Fibroblast of skin of left biceps (primary cell): ENCODE measurements at places on chromosomes 1 and 21.

DNA sequence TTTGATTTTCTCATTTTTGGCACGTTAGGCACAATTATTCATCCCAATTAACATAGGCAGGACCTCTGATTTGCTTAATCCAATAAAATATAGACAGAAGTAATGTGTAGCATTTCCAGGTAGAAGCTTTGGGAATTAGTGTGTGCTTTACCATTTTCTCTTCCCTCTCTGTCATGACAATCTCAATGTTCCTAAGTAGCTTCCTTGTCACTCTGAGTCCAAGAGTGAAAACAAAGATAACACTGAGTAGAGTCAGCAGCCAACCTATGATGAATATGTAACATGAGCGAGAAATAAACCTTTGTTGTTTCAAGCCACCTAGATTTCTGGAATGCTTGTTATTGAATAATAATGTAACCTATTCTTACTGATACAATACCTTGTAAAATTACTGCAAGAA is 283.8 kb downstream of the OMA1 start:
- DNase-seq, result no peak

- DNase-seq, result no peak
These were observed 56.0 kb downstream of the TTLL7 start for GRCh38 chr1:83942914-83943313.

DNA sequence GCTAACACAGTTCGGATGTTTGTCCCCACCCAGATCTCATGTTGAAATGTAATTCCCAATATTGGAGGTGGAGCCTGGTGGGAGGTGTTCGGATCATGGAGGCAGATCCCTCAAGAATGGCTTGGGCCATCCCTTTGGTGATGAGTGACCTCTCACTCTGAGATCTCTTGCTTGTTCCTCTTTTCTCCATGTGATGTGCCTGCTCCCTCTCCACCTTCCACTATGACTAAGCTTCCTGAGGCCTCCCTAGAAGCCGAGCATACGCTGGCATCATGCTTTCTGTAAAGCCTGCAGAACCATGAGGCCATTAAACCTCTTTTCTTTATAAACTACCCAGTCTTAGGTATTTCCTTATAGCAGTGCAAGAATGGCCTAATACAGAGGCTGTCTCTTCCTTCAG is 8.1 kb upstream of the PLA2G5 start:
- DNase-seq, result no peak

- no peak for DNase-seq
These were observed 12.1 kb upstream of the NFYC start for GRCh38 chr1:40679165-40679953.

DNA sequence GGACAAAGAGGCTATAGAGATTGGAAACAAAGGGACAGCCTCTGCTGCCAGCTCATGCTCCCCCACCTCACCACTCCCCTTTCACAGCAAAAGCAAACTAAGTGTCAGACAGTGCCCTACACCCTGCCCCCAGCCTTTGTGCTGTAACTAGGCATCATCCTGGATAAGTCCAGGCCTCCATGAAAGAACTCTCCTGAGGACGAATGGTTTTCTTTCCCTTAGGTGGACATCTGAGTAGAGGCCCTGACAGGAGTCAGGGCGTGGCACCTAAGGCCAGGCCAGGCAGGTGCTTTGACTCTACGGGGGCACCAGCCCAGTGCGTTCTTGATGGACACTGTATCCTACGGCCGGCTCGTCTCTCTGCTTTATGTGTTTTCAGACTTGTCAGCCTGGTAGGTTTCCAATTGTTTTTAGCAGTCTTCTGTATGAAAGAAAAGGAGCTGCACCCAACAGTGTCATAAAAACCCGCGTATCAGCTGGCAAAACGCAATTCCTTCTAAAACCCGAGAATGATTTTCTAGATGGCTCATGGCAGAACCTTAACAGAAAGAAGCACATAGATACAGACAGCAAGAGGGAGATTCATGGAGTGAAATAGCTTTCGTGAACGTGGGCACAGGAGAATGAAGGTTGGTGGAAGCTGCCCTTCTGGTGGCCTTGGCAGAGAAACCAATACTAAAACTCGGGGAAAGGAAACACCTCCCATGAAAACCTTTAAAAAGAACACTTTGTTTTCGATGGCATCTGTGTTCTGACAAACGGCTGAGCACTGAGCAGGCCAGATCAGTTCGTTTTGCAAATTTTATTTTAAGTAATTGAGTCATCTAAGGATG is 51.7 kb upstream of the AJAP1 start:
- DNase-seq, result no peak

- no peak for DNase-seq
These were observed 155.2 kb upstream of the KAZN start for GRCh38 chr1:14443164-14443787.

DNA sequence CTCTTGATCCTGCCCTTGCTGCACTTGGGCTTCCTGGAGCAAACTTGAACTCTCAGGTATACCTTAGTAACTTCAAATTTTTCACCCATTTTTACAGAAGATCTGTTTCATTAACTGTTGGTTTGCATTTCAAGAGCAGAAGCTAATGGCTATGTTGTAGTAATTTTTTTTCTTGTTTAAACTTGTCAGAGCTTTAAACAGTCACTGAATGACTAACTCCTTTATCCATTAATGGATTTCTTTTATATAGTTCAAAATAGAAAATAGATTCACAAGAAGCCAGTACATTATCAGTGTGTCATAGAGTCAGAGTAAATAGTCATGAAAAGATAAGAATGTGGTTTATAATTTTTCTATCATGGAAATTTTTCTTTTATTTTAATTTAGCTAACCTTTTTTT is 13.6 kb downstream of the SRSF11 start:
- DNase-seq, result no peak

DNA sequence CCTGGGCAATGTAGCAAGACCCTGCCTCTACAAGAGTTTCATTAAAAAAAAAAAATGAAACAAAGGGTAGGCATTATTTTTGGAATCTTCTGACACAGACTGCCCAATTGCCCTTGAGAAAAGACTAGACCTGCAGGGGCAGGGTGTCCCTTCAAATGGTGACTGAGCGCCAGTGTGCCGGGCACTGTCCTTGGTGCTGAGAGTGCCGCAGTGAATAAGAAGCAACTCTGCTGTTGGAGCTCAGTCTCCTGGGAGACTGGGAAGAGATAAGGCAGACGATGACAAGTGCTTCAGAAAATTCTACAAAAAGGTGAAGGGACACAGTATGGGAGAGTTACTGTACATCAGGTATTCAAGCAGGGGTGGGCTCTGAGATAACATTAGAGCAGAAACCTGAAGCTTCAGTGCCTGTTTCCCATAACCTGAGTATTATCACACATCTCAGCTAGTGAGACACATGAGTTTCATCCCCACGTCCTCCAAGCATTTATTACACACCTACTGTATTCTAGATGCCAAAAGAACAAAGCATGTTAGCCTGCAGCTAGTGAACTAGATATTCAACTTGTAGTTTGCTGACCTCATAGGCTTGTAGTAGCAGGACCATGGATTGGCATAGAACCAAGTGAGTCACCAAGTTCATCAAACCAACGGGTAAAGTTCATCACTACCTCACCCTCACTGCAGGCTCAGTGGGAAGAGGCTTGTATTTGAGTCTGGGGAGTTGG is 18.4 kb upstream of the RPL11 start:
- no peak for DNase-seq

DNA sequence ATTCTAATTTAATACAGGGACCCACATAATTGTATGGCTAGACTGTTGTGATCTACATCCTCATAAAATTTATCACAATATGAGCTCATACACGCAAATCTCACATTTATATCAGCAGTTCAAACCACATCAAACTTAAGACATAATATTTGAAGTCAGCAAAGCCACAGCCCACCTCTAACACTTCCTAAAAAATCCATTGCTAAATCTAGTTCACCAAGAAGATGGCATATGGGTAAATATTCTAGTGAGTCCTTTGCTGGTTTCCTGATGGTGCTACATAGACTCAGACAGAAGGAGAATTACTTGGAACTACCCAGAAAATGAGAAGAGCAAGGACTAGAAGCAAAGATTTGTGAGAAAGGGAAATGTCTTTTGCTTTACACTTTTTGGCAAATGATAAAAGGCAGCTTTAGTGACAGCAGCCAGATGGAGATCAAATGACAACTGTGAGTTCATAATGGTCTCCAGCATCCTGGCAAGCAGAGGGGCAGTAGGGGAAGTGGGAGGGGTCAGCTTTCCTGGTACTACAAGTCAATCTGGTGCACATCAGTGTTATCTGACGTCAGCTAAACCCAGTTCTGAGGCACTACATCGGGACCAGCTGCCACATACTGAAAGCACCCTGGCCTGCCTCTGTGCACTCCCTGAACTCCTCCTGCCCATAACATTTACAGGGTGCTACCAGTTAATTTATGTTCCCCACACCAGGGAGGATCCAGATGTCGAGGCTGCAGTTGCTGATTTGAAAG is 10.6 kb upstream of the GADD45A start:
- no peak for DNase-seq

DNA sequence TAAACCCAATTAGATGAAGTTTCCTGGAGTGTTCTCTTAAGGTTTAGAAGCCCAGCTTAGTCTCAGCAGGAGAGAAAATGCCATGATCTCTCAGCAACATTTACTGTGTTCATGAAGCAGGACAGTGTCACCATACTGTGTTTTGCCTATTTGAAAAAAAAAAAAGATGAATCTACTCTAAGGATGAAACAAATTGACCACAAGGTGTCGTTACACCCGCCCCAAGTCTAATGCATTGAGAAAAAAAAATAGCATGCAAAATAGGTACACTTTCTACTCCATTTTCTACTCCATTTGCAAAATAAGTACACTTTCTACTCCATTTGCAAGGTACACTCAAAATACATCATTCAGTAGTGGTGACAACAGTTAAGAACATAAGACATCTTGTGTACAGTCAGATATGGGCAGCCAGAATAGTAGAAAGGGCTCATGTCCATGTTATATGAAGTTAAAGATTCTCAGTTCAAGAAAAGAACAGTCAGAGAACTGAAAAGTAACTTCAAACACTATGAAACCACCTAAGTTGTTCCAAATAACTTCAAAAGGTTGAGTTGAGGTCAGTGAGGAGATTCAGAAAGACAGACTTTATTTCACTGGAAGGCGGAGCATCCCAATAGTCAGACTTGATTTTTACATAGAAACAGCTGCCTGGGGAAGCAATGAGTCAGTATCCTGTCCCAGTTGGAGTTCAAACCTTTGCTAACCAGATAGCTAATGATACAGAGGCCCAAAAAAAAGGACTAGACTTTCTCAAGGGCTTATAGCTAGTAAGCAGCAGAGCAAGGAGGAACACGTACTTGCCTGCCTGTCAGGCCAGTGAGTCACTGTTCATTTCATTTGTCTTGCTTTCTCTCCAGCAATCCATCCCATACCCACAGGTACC is 13.3 kb downstream of the PLPPR5 start:
- DNase-seq, result peak; percentile 69

DNA sequence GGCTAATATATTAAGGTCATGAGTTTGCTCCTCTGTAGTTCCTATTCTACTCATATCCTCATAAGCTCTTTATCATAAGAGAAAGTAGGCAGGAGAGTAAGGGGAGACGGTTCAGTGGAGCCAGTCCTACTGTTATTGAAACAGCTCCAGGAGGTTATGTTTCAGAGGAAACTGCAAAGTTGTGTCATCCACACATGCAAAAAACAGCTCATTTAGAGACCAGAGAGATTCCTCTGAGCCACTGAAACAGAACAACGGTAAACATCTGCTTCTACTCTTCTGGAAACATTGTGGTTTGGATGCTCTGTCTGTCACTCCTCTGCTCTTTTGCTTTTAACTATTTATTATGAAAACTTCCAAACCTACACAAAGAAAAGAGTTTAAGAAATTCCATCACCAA is 66.3 kb upstream of the PPP2R5A start:
- DNase-seq, result peak; percentile 79

GRCh38 chr1:179973198-179974110 is 18.8 kb downstream of the CEP350 start:
- no peak for DNase-seq

DNA sequence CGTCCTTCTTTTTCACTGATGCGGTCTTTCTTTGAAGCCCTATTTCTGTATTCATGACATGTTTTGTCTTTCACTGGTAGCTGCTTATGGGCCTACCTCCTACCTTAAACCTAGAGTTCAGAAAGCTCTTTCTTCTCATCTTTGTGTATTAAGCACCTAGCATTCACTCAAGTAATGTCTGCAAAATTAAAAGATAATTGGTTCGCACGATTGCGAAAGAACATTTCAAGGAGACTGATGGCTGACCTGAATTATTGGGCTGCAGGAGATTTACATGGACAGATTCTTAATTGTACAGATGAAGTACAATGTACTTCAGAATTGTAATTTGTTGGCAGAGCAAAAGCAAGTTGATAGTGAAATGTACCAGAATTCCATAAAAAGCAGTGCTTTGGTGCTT is 206.4 kb downstream of the PCP4 start:
- DNase-seq, result no peak

- no peak for DNase-seq
These were observed at the start of gene RCSD1 for GRCh38 chr1:167629681-167630567. Gene RCSD1 (plus strand): TSS chr1:167630232. CDS start chr1:167630424, 192 bp downstream.

GRCh38 chr1:44266400-44267344 is 53.4 kb downstream of the DMAP1 start:
- no peak for DNase-seq

- DNase-seq, result no peak
These were observed 153.1 kb upstream of the RAB4A start for GRCh38 chr1:229117664-229118300.

DNA sequence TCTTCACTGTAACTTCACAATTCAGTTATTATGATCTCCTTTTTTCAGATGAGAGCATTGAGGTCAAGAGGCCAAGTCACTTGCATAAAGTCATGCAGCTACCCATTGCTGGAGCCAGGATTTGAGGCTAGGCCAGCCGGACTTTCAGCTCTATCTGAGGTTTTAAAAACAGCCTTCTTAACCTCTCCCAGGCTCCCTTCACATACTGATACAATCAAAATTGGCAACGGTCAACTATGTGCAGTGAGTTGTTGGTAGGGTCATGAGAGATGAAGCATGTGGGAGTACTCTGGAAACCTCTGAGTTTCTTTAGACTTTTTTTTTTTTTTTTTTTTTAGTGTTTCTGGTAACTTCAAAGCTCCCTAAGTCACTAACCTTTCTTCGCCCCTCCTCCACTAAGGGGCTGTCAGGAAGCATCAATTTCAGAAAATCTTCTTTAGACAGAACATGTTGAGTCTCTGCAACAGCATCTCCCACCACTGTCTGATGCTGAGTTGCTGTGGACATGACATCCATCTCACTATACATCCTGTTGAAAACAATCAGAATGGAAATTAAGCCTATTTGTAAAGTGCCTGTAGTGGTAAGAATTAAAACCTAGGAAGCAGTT is 201.8 kb downstream of the SIPA1L2 start:
- no peak for DNase-seq

DNA sequence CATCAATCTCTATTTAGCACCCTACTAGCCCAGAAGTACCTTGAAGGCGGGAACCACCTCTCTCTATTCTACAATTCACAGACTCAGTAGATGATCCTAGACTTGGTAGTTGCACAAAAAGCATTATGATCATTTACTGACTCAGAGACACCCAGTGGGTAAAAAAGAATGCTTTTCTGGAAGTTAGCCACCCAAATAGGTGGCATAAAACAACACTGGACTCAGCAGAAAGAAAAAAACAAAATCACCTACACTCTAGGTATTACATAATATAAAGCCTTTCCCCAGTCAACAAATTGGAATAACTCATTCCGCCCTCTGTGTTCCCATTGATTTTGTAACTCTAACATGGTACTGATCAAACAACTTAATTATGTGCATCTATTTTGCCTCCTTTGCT is 126.3 kb downstream of the PTPN14 start:
- no peak for DNase-seq
